GDM1 (cell line): ENCODE measurements at places on chromosomes 1 and 21.

DNA sequence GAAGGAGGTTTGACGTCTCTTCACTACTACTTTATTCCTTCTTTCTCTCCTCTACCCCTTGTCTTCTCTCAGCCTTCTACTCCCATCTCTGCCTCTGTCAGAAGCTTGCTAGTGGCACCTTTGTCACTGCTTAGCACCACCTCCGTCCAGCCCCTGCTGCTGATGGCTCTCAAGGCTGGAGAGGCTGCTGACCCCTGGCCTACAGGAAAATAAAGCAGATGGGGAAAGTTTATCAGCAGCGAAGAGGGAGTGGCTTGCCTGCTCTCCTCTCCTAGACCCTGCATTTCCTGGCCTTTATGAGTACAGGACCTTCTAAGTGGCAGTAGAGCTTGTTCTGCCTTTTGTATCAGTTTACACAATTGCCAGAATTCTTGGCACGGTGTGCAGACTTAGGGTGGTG is 27.0 kb downstream of the PROX1 start:
- DNase-seq: no peak

- no peak for DNase-seq
Observed at GRCh38 chr1:215226757-215227156, 144.2 kb downstream of the KCNK2 start.

GRCh38 chr1:227782226-227782625 is 33.2 kb upstream of the PRSS38 start:
- no peak for DNase-seq

DNA sequence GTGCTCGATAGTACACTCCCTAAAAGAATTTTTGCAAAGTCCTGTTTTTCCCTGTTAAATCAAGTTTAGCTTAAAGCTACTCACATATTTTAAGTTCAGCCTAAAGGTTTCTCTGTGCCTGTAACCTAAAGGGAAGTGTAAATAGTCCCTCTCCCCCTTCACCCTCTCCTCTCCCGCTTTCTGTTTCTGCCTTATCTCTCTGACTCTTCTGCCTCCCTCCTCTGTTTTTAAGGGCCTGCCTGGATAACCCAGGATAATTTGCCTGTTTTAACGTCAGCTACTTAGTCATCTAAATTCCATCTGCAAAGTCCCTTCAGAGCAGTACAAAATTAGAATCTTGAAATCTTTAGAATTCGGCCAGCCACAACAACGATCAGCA is 92.6 kb downstream of the NID1 start:
- DNase-seq: no peak

DNA sequence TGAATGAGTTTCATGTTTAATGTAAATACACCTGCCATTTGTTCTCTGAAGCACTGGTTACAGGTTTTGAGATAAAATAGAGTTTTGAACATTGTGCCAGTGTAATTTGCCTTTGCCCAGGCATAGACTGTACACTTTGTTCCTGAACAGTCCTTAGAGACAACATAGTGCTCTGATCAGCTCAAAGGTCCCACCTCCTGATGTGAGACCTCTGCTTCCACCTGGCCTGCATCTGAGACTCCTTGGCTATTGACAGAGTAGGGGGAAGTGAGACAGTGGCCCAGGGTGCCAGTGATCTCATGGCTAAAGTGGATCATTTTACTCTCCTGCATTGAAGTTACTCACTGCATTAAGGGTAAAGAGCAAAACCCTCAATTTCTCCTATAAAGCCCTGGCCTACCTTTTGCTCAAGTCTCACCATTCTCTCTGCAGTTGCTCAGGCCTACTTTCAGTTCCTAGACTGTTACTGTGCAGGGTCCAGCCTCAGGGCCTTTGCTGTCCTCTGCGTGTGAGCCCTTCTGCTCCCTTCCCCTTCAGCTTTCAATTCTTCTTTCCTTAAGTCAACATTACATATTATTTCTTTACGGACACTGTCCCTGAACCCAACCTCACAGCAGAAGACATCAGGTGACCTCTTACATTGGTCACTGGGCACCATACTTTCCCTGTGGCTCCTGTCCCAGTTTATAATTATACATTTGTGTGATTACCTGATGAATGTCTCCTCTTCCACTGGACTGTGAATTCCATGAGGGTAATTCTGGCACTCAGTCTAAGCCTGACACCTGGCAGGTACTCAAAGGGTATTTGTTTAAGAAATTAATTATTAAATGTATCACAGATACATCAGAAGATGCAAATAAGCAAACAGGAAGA is 142.9 kb downstream of the ROR1 start:
- DNase-seq: no peak

DNA sequence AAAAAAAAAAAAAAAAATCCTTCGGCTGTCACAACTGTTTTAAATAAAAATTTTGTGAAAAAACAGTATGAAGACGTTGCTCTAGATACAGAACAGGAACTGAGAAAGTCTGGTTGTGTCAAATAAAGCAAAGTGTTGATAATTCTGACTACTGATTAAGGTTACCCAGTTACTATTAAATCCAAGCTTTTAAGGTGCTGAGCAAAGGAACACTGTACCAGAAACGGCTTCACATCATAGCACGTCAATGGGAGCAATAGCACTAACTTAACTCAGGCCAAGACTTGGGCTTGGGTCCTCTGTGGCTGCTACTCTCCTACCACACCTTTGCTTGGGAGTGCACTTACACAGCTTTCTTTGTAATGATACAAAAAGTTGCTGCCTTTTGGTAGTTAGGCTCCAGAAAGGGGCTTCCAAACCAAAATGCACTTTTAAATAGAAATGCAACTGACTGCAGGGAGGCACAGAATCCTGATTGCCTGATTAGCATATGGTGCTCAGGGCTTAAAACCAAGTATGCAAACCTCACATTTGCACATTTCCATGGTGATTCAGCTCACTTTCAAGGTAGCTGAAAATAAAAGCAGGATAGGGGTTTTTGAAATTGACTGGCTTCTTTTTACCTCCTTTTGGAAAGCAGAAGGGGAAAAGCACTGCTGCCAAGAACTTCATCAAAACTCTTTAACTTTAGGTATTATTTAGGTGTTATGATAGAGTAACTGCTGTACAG is 6.3 kb downstream of the MCL1 start:
- no peak for DNase-seq

GRCh38 chr1:219374636-219375035 is 201.0 kb downstream of the LYPLAL1 start:
- no peak for DNase-seq

- DNase-seq: no peak
Observed at GRCh38 chr21:19245188-19245580, 841.6 kb upstream of the TMPRSS15 start.

DNA sequence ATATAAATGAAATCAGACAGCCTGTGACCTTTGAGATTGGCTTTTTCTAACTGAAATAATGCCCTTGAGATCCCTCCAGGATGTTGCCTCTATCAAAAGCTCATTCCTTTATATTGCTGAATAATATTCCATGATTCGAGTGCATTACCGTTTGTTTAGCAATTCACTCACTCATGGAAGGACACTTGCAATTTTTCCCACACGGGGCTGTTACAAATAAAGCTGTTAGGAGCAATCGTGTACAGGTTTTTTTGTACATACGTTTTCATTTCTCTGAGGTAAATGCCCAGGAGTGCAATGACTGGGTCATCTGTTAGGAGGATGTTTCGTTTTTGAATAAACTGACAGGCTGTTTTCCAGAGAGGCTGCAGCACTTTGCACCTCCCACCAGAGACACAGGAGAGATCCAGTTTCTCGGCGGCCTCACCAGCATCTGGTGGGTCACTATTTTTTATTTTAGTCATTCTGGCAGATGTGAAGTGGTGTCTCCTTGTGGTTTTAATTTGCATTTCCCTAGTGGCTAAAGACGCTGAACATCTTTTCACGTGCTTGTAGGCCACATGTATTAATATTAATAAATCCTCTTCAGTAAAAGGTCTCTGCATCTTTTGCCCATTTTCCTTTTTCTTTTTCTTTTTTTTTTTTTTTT is 11.0 kb downstream of the PRDM15 start:
- no peak for DNase-seq

- no peak for DNase-seq
Observed at GRCh38 chr1:208054485-208054884, 143.6 kb upstream of the CD34 start.

DNA sequence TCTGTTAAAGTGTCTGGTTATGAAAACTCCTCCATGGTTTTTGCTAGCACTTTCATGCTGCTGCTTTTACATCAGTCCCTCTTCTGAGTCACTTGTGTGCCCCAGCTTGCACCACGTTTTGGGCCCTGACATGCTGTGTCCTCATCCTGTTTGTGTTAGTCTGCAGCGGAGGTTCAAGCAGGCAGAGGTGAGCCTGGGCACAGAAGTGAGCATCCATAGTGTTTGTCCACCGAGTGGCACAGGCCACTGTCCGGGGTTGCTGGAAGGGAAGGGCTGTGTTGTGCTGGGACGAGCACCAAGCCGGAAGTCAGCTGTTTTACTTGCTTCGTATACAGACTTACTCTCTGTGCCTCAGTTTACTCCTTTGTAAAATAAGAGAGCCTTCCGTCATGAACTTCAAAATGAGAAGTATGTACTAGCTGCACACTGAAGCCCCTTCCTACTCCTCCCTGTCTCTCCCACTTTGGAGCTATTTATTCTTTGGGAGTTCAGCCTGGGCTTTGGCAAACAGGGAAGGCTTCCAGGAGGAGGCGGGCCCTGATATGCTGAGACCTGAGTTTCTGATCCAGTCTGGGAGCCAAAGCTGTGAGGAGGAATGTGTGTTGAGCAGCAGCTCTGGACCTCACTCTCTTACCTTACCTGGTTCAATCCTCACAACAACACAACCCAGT is 10.7 kb upstream of the LAPTM5 start:
- no peak for DNase-seq

GRCh38 chr1:1428174-1428573 is 7.1 kb upstream of the ANKRD65 start:
- no peak for DNase-seq

DNA sequence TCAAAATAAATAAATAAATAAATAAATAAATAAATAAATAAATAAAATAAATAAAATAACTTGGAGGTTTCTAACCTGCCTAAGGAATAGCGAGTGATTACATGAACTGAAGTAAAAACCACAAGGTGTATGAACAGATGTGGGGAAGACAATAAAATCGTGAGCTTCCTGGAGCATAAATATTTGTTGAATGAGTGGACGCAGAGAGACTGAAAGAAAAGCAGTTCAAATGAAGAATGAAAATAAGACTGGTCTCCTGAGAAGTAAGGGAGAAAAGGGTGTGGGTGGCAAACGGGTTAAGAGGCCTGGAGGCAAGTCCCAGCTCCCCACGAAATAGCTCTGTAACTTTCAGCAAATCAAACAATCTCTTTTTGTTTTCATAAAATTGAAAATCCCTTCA is 33.6 kb downstream of the CHML start:
- no peak for DNase-seq

DNA sequence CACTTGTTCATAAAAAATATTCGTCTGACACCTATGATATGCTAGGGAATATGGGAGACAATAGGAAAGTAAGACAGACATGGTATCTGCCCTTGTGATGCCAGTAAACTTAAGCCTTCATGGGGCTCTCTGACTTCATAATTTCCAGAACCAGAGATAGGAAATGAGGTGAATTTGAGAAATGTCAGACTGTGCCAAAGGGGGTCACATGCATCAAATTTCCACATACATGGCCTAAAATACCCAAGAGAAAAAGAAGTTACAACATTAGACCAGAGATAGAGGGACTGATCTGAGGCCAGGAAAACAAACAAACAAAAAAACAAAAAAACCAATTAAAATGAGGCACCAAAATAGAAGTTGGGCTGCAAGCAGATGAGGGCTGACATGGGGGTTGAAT is 75.7 kb downstream of the DISC1 start:
- DNase-seq: no peak

DNA sequence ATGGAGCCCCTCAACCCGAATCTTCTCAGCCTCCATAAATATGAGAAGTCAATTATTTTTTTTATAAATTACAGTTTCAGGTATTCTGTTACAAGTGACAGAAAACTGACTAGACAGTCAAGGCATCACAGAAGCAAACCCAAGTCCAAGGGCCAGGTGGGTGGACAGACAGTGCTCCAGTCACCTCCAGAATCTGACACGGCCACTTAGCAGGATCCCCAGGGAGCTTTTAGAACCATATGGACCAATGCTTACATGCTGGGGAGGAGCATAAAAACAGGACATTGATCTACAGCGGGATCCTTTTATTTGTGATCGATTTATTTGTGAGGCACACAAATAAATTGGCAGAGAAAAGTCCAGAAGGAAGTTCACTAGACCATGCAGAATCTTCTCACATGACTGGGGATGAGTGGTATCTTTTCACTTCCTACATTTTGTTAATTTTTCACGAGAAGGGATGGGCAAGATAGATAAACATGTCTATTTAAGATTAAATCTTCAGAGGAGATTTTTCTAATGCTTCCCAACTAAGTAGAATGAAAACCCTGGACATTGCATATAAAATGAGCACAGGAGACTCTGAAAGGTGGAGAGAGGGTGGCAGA is 15.0 kb downstream of the ZNF496 start:
- no peak for DNase-seq

GRCh38 chr1:96418969-96419368 is 302.6 kb upstream of the PTBP2 start:
- DNase-seq: no peak

GRCh38 chr1:59366346-59366745 is 69.5 kb downstream of the FGGY start:
- no peak for DNase-seq

DNA sequence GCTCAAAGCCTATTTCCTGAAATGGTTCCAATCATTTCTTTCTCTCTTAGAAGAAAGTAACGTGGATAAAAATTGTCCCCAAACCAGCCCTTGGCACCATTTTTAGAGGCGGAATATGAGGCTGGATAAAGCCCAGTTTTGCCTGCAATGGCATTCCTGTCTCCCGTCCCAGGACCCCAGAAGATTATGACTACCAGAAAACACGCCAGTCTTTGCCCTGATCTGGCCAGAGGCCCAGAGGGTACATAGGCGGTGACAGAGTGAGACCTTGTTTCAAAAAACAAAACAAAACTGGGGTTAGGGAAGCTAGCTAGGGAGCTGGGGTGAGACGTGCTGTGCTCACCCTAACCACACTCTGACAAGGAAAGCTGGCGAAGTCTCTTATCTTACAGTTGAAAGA is at the start of gene AADACL4:
Gene AADACL4, plus strand, starts transcription at position 301 of the 400 bp plus-strand sequence. CDS start 462 bp downstream, outside the sequence.
- no peak for DNase-seq

- no peak for DNase-seq
Observed at GRCh38 chr1:178408871-178409270, 87.9 kb downstream of the CLEC20A start.

GRCh38 chr1:248814351-248814750 is 11.4 kb downstream of the SH3BP5L start:
- no peak for DNase-seq
